ENCODE measurements at places on chromosomes 12 and 14.

- no peak for DNase-seq
Measured at GRCh38 chr12:27385766-27386564, 53.3 kb downstream of the BMAL2 start.

DNA sequence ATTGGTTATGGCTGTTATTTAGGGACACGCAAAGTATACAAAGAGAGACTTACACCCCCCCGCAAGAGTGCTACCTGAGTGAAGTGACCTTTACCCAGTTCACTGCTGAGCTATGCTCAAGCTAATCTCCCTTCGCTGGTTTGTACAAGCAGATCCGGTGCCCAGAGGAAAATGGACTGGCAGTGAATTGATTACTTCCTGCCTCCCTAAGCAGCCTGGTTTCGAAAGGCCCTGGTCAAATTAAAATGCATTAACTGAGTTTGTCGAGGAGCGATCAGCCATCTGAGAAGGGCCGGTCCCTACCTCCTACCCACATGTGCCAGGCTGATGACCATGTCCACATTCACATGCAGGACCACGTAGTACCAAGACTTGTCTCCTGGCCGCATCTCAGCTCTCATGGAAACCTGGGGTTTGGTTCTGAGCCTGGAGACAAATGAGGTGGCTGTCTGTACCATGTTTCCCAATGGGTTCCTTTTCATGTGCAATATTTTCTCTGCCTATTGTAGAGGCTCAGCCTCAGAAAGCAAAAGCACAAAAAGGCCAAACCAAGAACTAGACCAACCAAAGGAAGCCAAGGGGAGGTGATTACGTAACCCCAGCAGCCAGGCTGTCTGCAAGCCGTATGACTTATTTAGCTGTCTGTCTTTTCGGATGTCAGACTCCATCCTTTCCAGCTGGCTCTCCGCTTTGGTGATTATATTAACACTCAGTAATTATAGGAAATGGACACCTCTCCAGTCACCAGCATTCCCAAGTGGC is 284.7 kb upstream of the PWP1 start:
- DNase-seq, result no peak

DNA sequence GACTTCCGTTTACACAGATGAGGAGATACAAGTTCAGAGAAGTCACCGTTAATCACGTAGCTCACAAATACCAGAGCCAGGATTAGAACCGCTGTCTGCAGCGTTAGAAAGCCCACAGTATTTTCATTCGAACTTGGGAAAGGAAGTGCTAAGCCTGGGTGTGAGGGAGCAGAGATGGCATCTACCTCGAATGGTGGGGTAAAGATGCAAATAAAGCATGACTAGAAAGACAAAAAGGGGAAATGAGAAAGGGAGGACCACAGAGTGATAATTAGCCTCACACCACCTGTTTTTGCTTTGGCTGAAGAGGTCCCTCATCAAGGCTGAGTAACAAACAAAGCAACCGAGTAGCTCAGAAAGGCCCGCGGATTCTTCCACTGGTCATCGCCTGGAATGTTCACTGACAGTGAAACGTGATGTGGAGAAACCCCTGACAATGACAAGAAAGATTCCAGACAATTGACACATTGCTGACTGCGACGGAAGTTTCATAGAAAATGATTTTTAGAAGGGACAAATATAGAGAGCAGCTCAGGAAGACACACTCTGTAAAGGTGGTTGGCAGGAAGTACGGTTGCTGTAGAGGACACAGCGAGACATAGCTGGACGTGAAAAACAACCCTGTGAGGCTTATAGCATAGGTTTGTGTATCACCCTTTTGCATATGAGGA is 31.5 kb upstream of the BHLHE41 start:
- no peak for DNase-seq

GRCh38 chr12:100445081-100445481 is 28.6 kb upstream of the NR1H4 start:
- DNase-seq, result no peak

DNA sequence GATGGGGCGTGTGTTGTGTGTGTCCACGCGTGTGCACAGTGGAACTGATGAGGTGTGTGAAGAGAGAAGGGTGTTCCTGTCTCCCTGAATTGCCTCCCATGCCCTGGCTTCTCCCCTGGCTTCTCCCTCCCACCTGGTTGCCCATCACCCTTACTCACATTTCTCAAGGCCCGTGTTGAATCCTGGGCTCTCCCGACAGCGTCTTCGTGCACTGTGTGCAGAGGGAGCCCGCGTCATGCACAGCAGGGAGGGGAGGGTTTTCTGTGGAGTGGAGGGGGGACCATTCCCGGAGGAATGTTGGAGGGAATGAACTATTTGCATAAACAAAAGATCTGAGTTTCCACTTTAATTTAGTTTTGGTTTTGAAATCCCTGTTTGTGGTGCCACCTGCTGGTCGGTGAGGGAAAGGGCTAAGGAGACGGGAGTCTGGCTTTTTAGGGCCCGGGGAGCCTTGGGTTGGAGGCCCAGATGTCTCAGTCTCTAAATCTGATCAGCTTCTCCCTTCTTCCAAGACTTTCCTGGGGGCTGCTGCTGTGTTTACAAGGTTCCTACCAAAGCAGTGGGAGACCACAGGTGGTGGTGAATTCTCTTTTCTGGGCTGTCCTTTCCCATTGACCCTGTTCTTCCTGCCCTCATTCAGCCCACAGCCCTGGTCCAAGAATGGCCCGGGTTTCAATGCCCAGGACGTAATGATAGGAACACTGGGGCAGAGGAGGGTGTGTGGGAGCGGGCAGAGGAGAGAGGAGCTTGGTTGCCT is at the start of gene C1R:
Gene C1R (minus strand): TSS at position 217 of the 757 bp plus-strand sequence. CDS start 57 bp downstream, at position 160.
- peak; percentile 57 for DNase-seq

DNA sequence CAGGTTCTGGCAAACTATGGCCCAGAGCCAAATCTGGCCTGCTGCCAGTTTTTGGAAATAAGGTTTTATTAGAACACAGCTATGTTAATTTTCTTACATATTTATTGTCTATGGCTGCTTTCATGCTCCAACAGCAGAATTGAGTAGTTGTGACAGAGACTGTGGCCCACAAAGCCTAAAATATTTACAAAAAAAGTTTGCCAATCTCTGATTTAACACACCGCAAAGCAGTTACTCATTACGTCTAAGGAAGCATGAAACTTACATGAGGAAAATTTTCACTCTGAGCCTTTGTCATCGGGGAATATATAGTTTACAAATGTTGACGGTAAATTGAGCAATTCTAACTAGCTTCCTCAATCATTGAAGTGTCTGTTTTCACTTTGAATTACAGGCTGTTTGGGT is 96.5 kb downstream of the UNC79 start:
- no peak for DNase-seq

DNA sequence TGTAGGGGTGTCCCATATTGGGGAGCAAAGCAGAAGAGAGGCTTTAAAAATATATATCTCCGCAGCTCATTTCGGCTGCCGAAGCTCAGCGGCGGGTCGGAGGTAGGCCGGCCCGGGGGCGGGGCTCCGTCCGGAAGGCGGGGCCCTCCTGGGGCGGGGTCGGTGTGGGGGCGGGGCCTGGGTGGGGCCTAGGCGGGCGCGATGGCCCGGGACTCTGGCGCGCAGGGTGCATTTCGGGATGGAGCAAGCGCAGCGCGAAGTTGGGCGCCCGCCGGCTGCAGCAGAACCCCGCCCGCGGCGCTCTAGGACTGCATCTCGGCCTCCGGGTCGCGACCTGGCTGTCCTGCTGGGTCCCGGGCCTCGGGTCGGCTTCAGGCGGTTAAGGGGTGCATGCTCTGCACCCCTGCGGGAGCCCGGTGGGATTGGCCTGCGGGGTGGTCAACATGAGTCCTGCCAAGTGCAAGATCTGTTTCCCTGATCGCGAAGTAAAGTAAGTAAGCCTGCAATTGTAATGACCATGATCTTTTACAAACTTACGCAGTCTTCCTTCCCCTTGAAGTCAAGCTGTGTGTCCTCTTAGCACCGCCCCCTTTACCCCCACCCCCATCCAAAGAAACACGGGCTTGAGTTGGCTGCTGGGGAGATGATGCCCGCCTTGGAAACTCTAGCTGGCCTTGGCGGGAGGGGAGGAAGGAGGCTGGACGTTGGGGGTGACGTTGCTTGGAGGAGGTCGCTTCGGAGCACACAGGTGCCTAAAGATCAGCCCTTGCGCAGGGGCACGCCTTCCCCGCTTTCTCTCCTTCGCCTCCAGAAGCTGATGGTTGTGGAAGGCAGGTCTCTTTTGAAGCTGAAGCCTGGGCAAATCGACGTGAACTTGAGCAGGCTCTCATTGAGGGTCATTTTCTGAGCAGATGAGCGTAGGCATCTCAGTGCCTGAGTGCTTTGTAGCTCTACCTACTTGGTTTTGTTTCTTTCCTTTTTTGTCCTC is 38.4 kb downstream of the ACACB start:
- peak; percentile 63 for DNase-seq

DNA sequence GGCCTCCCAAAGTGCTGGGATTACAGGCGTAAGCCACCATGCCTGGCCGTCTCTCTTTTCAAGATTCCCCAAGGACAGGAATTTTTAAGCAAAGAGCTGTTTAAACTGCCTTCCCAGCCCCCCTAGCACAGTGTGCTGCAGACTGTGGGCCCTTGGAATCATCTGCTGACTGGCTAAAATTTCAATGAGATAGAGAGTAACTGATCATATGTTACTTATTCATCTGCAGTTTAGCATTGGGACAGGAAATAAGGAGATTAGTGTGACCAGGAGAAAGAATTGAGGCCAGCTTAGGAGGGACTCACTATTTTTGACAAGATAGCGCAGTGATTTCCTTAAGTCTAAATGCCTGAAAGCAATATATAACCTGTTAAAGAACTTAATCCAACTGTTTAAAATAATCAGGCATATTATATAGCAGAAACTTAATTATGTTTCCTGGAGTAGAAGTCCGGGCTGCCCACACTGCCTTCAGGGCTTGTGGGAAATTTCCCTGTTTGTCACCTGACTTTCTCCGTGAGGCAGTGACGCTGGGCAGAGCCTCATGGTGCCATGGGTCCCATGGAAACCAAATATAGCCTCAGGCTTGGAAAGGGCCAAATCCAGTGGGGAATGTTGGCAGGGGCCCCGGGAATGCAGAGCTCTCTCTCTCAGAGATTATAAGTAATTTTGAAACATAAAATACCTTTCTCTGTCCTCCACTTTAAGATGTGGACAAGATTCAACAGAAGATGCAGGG is 22.8 kb upstream of the CEBPE start:
- no peak for DNase-seq

- no peak for DNase-seq
Measured at GRCh38 chr12:53980104-53980801, 4.7 kb upstream of the HOXC10 start.

DNA sequence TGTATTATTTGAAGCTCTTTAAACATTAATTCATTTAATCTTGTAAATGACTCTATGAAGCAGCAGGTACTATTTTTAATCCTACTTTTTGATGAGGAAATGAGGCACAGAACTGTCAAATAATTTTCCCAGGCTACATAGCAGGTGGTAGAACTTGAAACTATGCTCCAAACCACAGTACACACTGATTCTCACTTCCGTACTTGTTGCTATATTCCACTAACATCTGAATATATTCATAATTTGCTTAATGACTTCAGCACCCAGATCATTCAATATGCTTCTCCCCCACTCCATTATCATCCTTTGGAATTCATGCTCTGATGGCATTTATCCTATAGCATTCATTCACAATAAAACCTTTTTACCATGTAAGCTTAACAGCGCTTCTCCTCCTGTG is 4.9 kb downstream of the ERGIC2 start:
- no peak for DNase-seq

GRCh38 chr12:123487428-123487827 is 29.5 kb downstream of the SNRNP35 start:
- DNase-seq, result no peak

DNA sequence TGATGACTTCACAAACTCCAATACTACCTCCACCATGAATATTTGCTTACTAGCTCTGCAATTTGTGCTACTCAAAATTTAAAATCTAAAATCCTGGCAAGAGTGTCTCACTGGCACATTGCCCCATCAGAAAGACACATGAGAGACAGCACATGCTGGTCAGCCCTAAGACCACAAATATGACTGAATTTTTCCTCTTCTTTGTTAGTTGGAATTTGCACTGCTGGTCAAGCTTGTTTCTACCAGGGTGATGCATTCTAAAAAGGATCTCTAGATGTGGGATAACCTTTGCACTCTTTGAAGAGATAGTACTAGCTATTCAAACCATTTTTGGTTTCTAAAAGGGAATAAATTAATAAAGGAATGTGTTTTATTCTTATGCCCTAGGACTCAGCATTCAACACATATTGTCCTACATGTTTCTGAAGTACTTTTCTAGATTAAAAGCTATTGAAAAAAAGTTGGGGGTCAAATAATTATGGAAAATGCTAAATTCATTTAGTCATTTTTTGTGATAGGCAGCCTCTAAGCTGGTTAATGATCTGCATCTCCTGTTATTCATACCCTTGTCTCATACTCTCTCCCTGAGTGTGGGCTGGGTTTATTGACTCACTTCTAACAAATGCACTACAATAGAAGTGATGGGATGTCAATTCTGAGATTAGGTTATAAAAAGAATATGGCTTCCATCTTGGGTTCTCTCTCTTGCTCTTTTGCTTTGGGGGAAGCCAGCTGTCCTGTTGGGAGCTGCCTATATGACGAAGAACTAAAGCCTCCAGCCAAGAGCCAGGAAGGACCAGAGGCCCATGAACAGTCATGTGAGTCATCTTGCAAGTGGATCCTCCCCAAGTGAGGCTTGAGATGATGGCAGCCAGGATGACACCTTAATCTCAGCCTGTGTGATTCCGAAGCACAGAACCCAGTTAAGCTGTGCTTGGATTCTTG is 211.5 kb upstream of the CRY1 start:
- DNase-seq, result no peak

DNA sequence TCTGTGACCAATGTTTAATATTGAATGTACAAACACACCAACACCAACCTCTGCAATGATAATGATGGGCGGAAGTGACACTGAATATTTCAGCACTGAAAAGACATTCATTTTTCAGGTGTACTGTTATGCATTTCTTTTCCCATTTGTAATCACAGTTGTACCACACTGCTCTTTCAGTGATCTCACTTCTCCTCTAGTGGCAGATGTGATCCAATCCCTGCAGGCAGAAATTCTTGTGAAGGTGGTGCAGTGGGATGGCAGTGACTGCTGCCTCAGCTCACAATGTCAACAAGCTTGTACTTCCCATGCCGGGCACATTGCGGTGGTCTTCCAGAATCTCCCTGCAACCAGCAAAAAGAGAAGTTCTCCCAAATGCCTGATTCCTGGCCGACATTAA is 23.0 kb upstream of the ERGIC2 start:
- DNase-seq, result no peak

DNA sequence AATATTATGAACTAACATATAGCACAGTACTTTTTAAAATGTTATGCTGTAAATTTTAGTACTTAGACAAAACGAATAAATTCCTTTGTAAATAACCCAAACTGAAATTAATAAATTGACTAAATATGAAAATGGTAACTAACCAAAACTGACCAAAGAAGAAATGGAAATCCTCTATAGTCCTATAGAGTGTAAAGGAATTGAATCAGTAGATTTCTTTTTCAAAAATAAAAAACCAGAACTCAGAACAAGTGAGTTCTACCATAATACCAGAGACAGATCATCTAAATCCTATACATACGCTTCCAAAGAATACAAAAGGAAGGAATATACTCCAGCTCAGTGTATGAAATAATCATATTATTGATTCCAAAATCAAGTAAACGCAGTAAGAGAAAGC is 39.8 kb downstream of the TMPRSS12 start:
- no peak for DNase-seq

All from stimulated activated CD8-positive, alpha-beta memory T cell treated with anti-CD3 and anti-CD28 coated beads, Interleukin-2, amount 100 ng/mL, for 1 hour (primary cell).